ENCODE measurements at places on chromosomes 16 and 17.

- no peak for DNase-seq
Observed at GRCh38 chr17:4204710-4205173, 59.0 kb downstream of the ANKFY1 start.

- no peak for DNase-seq
Observed at GRCh38 chr17:282000-282911, 70.4 kb downstream of the RPH3AL start.

DNA sequence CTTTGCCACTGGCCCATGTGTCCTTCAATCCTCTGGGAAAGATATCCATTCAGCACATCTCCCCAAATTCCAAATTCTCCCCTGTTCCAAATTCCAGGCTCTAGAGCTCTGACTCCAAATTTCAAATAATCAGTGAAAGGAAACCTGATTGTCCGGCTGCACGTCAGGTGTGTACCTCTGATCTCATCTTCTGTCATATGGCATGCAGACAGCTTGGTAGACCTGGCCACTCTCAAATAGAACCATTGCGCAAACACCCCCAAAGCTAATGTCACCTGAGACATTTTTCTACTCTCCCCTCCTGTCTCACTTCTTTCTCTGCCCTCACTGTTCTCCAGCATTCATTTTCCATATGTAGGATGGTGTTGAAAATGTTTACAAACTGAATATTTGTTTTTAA is 337.0 kb upstream of the DYNLRB2 start:
- DNase-seq: no peak

- no peak for DNase-seq
Observed at GRCh38 chr17:28725660-28726225, 290 bp downstream of the TLCD1 start.

DNA sequence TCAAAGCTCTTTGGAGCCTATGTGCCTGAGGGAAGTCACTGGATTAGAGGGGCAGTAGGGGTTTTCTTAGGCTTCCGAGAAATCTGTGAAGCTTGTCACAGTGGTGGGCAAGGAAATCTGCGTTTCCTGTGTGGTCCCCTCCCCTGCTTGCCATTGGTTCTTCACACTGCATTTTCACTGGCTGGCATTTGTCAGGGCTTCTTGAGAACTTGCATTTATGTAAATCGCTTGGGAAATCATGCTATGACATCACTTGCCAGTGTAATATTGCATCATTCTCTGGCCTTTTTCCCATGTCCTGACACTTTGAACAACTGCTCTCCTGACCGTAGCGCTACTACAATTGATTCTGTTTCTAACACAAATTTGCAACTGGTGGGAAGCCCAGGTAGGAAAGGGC is 1.8 kb downstream of the CACNG3 start:
- DNase-seq: no peak

DNA sequence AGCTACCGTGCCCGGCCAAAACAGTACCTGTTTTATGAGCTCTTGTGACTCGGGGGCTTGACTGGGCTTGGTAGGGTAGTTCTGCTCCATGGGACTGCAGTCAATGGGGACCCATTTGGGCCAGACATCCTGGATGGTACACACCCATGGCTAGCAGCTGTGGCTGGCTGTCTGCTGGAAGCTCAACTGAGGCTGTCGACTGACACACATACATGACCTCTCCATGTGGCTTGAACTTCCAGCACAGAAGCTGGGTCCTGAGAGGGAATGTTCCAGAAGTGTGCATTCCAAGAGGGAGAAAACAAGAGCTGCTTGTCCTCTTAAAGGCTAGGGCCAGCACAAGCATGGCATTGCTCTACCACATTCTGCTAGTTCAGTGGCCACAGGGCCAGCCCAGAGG is 14.9 kb upstream of the NKD1 start:
- no peak for DNase-seq

GRCh38 chr16:28543072-28543471 is 4.3 kb upstream of the NUPR1 start:
- DNase-seq: peak; percentile 43

DNA sequence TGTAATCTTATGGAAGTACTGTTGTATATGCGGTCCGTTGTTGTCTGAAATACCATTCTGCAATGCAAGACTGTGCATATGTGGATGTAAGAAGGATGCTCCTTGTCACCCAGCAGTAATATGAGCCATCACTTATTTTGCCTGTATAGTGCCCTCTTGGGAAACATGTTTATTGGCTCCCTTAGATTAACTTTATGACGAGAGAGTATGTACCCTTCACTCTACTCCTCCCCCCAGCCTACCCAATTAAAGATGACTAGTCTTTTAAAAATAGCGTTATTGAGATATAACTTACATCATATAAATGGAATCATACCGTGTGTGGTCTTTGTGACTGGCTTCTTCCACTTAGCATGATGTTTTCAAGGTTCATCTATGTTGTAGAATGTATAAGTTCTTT is 33.6 kb downstream of the FTO start:
- DNase-seq: no peak

- no peak for DNase-seq
Observed at GRCh38 chr16:18827890-18828289, 26.5 kb upstream of the ARL6IP1 start.

DNA sequence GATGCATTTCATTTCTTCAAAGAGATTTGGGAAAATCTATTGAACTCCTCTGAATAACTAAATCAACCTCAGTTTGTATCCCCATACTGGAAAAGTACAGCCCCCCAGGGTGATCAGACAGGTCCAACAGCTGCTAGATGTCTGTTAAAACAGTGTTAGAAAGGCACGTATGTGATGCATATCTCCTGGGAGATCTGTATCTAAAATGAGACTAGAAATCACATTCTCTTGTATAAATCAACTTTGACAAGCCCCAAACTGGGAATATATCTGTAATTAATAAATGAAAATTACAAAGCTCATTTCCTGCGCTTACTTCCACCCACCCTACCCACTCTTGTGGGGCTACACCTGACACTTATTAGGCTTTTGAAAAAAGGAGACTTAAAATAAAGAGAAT is 3.8 kb upstream of the KIF2B start:
- DNase-seq: no peak

DNA sequence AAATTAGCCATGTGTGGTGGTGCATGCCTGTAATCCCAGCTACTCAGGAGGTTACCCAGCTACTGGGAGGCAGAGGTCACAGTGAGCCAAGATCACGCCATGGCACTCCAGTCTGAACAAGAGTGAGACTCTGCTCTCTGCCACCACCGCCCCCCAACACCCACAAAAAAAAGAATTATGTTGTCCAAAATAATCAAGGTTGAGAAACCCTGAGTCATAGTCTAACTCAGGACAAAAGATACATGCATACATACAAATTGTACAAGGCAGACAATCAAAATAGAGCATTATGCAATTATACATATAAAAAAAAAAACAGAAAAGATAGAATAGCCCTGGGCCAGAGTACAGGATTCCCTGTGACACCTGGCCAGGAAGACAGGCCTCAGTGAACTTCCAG is 6.6 kb upstream of the KPNB1 start:
- DNase-seq: no peak

DNA sequence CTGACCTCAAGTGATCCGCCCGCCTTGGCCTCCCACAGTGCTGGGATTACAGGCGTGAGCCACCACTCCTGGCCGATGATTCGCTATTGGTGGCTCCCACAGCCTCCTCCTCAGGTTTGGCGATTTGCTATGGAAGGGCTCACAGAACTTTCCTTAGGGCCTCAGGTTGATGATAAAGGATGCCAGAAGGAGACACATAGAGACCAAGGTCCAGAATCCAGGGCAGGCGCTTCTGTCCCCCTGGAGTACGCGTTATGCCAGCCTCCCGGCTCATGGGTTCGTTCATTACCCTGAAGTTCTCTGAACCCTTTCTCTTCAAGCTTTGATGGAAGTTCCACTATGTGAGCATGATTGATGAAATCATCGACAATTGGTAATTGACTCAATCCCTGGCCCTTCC is 19.9 kb downstream of the LGALS3BP start:
- DNase-seq: no peak

DNA sequence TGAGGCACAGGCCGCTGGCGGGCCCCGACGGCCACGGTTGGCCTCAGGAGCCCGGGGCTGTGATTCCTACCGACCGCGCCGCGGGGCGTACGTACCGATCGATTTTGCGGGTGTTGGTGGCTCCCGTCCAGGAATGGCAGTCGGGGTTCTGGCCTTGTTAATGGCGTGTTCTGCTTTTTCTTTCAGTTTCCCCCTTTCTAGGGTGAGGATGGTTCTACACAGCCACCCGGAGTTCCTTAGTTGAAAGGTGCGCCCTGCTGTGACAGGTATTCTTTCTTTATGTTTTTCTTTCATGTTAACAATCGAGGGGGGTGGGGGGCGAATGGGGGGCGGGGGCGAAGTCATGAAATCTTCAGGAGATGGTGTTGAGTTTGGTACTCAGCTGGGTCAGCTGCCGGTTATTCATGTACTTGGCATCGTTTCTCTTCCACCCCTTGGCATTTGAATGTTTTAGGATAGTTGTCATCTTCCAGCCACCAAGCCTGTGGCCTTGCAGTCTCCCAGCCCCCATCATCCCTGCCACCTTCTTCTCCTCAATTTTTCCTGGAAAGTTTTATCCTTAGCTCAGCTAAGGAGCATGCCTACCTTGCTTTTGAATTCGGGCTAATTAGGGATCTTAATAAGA is 802 bp downstream of the CYLD start:
- peak; percentile 83 for DNase-seq

DNA sequence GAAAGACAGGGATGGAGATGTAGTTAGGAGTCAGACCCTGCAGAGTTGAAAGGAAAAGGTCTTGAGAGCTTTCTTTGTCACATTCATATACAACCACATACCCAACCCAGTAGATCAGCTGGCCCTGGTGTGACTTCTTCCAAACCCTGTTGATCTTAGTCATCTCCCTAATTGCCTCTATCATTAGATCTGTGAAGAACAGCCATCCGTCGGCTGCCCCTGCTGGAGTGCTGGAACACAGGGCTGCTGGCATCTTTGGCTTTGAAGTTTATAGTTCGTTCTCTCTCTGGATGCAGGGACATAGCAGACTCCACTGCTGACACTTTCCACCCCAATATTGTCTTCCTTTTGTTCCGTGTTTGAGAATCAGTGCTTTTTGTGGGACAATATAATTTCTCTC is 10.4 kb upstream of the SMG8 start:
- DNase-seq: no peak

DNA sequence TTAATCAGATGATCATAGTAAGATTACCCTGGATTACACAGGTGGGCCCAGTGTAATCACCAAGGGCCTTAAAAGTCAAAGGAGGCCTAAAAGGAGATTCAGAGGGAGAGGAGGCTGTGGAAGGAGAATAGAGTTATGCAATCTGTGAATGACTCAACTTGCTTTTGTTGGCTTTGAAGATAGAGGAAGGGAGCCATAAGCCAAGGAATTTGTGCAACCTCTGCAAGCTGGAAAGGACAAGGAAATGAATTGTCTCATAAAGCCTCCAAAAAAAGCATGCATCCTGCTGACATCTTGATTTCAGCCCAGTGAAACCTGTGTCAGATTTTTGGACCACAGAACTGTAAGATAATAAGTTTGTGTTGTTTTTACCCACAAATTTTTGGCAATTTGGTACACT is 109.6 kb downstream of the CNTNAP4 start:
- no peak for DNase-seq

- DNase-seq: no peak
Observed at GRCh38 chr16:31286421-31287032, 26.8 kb downstream of the ITGAM start.

GRCh38 chr17:78991906-78992532 is 12.3 kb upstream of the LGALS3BP start:
- no peak for DNase-seq

DNA sequence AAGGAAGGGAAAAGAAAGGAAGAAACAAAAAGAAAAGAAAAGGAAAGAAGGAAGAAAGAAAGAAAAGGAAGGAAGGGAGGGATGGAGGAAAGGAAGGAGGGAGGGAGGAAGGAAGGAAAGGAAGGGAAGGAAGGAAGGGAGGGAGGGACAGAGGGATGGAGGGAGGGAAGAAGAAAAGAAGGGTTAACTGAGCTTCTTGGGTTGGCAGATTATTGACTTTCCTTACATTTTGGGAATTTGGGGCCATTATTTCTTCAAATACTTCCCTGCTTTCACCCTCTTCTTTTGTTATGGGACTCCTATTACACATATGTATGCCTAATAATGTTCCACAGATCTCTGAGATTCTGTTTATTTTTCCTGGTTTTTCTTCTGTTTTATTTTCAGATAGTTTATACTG is 285.6 kb downstream of the KCNJ2 start:
- DNase-seq: no peak

GRCh38 chr17:38421871-38422827 is 6.1 kb upstream of the ARHGAP23 start:
- no peak for DNase-seq

GRCh38 chr17:82734987-82735866 is at the start of gene FN3K:
Gene FN3K, plus strand, starts transcription at chr17:82735615. Its CDS starts 22 bp downstream, at chr17:82735637.
- no peak for DNase-seq

DNA sequence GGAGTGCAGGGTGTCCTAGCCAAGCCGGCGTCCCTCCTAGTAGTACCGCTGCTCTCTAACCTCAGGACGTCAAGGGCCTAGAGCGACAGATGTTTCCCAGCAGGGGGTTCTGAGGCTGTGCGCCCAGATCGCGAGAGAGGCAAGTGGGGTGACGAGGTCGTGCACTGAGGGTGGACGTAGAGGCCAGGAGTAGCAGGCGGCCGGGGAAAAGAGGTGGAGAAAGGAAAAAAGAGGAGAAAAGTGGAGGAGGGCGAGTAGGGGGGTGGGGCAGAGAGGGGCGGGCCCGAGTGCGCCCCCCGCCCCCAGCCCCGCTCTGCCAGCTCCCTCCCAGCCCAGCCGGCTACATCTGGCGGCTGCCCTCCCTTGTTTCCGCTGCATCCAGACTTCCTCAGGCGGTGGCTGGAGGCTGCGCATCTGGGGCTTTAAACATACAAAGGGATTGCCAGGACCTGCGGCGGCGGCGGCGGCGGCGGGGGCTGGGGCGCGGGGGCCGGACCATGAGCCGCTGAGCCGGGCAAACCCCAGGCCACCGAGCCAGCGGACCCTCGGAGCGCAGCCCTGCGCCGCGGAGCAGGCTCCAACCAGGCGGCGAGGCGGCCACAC is at the start of gene MMP2:
Gene MMP2, plus strand, starts transcription at position 372 of the 603 bp plus-strand sequence. CDS start 282 bp downstream, outside the sequence.
- no peak for DNase-seq

DNA sequence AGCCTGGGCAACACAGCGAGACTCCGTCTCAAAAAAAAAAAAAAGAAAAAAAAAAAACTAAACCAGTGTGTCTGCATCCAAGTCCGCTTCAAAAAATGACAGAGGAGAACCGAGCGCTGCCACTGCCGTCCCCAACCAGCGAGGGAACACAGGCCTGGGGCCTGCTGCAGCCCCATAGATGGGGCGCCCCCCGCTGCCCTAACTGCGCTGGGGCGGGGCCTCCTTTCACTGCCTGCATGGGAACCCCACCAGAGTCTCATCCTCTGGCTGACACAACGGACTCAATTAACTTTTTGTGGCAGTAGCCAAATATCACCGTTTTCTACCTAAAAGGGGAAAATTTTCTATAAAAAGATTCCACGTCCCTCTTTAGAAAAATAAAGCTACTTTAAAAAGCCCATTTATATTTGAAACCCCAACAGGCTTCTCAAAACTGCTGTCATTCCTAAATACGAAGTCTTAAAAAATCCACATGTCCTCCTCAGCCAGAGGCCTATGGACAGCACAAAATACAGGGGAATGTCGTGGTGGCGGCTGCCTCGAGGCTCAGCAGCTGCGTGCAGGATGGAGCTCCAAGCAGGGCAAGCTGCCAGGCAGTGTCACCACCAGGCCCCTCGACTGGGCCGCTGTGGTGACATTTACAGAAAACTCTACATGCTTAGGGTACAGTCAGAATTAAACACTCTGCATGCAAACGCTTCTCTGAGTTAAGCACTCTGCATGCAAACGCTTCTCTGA is 30.3 kb downstream of the KLHDC4 start:
- no peak for DNase-seq
